Osteocyte (in vitro differentiated cells): ENCODE measurements at places on chromosomes 3 and 15. TPM values are rescaled to one million over a fixed set of nuclear protein-coding genes. Genes with fewer than 3 reads are reported as not detected.
A peak's percentile ranks its signal among the peaks of the same experiment; 100 is the strongest.

GRCh38 chr3:101853982-101854381 is 4.7 kb downstream of the NFKBIZ start:
- no peak overlapping the region for H3K4me3 ChIP-seq
- peaks cover 65% of the 10 kb centered on the region for H3K36me3 ChIP-seq
- H3K27ac ChIP-seq: no peak overlapping the region
- no peaks in the 10 kb centered on the region for H3K27me3 ChIP-seq

GRCh38 chr3:72462595-72463011 is 385.6 kb downstream of the SHQ1 start:
- H3K27ac ChIP-seq: no peak overlapping the region
- H3K4me1 ChIP-seq: peaks cover 2% of the 10 kb centered on the region
- no peak for DNase-seq

DNA sequence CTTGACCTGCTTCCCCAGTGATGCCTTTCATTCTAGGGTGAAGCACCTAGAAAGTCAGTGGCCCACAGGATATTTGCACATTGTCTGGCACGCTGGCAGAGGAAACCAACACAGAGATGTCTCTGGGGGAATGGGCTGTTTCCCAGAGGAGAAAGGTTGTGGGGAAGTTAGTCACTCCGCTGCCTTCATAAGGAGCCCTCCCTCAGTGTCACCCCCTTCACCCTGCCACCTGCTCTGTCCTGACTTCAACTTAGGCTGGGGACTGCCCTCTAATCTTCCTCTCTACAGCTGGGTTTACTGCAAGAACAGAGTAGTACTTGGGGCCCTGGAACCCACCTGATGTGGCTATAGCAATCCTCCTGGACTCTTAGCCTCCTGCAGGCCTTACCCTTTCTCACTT is 5.7 kb downstream of the KLHDC8B start:
- no peaks in the 10 kb centered on the region for H3K27me3 ChIP-seq
- peaks cover 20% of the 10 kb centered on the region for H3K4me1 ChIP-seq
- peaks cover 8% of the 10 kb centered on the region for H3K36me3 ChIP-seq
- DNase-seq: no peak
- no peak overlapping the region for H3K4me3 ChIP-seq
- no peak overlapping the region for H3K27ac ChIP-seq

DNA sequence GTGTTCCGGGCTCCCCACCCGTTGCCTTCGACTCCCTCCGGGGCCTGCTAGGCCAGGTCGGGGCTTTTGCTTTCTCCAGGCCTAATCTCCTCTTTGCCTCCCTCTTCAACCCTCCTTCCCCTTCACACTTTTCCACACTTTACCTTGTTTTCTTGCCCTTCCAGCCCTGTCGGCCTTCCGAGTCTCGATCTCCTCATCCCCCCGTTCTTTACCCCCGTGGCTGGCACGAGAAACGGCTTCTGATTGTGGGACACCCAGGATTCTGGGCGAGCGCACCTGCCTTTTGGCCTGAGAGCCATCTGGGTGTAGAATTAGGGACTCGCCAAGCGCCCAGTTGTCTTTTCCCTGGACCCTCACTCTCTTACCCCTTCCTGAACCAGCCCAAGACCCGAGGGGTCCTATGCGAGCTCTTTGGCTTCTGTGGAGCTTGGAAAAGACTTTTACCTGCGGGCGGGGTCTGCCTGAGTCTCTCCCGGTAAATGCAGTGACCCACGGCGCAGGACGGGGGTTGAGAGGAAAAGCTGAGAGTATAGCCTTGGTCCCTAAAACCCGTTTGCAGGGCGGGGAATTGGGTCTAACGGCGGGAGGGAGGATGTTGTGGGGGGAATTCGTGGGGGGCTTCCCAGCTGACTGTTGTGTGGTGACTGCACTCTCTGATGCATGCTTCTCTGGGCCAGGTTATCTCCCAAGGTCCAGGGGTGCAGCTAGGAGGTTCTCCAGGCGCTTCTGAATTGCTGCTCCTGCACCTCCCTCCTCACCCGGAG is 5.5 kb upstream of the ONECUT1 start:
- peaks cover 4% of the 10 kb centered on the region for H3K4me1 ChIP-seq
- no peaks in the 10 kb centered on the region for H3K36me3 ChIP-seq
- H3K4me3 ChIP-seq: no peak overlapping the region
- no peak overlapping the region for H3K27ac ChIP-seq
- DNase-seq: no peak
- H3K27me3 ChIP-seq: peaks cover 49% of the 10 kb centered on the region

GRCh38 chr3:37668431-37668817 is 193.3 kb upstream of the CTDSPL start:
- H3K36me3 ChIP-seq: no peaks in the 10 kb centered on the region
- H3K4me1 ChIP-seq: peaks cover 6% of the 10 kb centered on the region
- DNase-seq: no peak
- H3K27ac ChIP-seq: no peak overlapping the region
- H3K4me3 ChIP-seq: no peak overlapping the region

DNA sequence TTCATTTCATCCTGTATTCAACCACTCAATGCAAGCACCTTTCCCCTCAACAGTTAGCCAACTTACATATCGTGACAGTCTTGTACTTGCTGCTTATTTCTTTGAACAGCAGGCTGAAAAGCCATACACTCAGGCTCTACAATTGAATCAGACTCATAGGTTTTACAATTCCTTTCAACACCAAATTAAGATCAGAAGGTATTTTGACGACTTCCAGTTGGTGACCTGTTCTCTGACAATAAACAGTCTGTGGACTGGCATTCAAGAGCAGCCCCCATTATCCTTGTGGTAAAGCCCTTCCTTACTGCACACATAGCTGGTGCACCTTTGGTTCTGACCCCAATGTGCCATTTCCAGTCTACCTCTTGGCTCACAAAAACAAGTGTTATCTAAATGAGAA is 140.0 kb upstream of the MB21D2 start:
- H3K27me3 ChIP-seq: peaks cover 12% of the 10 kb centered on the region
- H3K36me3 ChIP-seq: no peaks in the 10 kb centered on the region
- H3K4me3 ChIP-seq: no peak overlapping the region
- H3K4me1 ChIP-seq: peaks cover 4% of the 10 kb centered on the region
- no peak overlapping the region for H3K27ac ChIP-seq

AMIGO3 gene
- total RNA-seq: not detected in 2 replicates

RFX7 gene
- 20.2 and 21.3 TPM in 2 replicates for total RNA-seq

GRCh38 chr3:12472000-12472610 is 12.2 kb upstream of the TSEN2 start:
- DNase-seq: no peak
- H3K27me3 ChIP-seq: no peaks in the 10 kb centered on the region

TMF1 gene
- 42.0 and 44.4 TPM in 2 replicates for total RNA-seq

PPIP5K1 gene
- total RNA-seq: 26.1 and 34.5 TPM in 2 replicates

DNA sequence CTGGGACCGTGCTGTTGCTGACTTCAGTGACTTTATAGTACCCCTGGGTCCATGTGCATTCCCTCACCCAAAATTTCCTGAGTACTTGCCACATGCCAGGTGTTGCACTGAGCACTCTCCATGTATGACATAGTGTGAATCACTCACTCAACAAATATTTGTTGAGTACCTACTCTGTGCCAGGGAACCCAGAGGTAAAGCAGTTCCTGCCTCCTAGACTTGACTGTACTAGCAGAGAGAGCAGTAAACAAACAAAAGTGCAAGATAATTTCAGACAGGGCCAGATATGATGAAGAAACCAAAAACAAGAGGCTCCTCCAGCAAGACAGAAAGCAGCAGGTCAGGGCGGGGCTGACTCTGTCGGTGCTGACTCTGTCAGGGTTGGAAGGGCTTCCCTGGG is 12.2 kb downstream of the TGM4 start:
- DNase-seq: no peak
- no peaks in the 10 kb centered on the region for H3K27me3 ChIP-seq
- no peak overlapping the region for H3K4me3 ChIP-seq
- H3K36me3 ChIP-seq: no peaks in the 10 kb centered on the region
- H3K4me1 ChIP-seq: peaks cover 51% of the 10 kb centered on the region
- H3K27ac ChIP-seq: no peak overlapping the region

DNA sequence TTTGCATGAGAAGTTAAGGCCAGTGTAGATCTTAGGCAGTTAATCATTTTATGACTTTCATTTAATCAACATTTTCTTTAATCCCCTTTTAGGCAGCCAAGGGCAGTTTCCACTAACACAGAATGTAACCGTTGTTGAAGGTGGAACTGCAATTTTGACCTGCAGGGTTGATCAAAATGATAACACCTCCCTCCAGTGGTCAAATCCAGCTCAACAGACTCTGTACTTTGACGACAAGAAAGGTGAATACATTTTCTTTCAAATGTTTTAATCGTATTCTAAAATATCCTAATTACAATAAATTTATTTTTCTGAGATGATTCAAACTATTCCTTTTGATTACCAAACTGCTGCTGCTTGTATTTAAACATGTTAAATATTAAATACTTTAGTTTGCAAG is 843.2 kb downstream of the CADM2 start:
- DNase-seq: no peak
- H3K27ac ChIP-seq: no peak overlapping the region
- H3K4me1 ChIP-seq: no peaks in the 10 kb centered on the region
- no peaks in the 10 kb centered on the region for H3K27me3 ChIP-seq
- H3K36me3 ChIP-seq: no peaks in the 10 kb centered on the region

DNA sequence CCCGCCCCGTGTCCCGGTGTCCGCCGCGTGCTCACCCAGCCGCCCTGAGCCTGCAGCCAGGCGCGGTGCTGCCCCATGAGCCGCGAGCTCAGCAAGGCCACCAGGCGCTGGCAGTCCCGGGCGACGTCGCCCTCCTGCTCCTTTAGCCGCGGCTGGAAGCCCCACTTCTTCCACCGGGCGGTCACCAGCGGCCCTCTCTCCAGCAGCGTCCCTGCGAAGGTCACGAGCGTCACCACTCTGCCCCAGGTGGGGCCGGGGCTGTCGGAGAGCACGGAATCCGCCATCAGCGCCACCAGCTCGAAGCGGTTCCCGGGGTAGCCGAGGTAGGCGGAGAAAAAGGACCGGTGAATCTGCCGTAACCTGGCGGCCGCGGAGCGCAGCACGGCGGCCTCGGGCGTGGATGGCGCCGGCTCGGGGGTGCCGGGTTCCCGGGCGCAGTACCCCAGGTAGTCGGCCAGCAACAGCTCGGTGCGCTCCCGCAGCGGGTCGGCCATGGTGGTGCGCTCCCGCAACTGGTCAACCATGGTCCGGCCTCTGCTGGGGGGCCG is 298 bp downstream of the BCL2L10 start:
- DNase-seq: peak; percentile 84
- peaks cover 13% of the 10 kb centered on the region for H3K4me1 ChIP-seq
- no peaks in the 10 kb centered on the region for H3K36me3 ChIP-seq
- peaks cover 11% of the 10 kb centered on the region for H3K27me3 ChIP-seq

DNA sequence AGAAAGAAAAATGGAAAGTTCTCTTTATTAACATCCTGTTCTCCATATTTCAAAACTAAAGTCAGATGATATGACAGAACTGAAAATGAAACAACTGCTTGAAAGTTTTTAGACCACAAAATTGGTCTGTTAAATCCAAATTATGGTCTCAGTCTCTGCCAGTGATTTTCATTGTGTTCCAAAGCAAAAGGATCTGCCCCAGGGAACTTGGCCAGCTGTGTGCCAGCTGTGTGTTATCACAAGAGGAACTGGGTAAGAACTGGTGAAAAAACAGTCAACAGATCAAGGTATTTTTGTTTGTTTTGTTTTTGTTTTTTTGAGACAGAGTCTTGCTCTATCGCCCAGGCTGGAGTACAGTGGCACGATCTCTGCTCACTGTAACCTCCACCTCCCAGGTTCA is 323.3 kb downstream of the CTNNB1 start:
- H3K4me1 ChIP-seq: no peaks in the 10 kb centered on the region
- no peak overlapping the region for H3K27ac ChIP-seq
- peaks cover 6% of the 10 kb centered on the region for H3K27me3 ChIP-seq
- DNase-seq: no peak
- no peaks in the 10 kb centered on the region for H3K36me3 ChIP-seq

- no peak overlapping the region for H3K27ac ChIP-seq
- H3K27me3 ChIP-seq: peaks cover 3% of the 10 kb centered on the region
- H3K4me1 ChIP-seq: no peaks in the 10 kb centered on the region
- H3K36me3 ChIP-seq: no peaks in the 10 kb centered on the region
- no peak for DNase-seq
Measured at GRCh38 chr15:93570527-93570926, 481.5 kb upstream of the RGMA start.

EIF4E3 gene
- total RNA-seq: 7.7 TPM in 2 replicates

DNA sequence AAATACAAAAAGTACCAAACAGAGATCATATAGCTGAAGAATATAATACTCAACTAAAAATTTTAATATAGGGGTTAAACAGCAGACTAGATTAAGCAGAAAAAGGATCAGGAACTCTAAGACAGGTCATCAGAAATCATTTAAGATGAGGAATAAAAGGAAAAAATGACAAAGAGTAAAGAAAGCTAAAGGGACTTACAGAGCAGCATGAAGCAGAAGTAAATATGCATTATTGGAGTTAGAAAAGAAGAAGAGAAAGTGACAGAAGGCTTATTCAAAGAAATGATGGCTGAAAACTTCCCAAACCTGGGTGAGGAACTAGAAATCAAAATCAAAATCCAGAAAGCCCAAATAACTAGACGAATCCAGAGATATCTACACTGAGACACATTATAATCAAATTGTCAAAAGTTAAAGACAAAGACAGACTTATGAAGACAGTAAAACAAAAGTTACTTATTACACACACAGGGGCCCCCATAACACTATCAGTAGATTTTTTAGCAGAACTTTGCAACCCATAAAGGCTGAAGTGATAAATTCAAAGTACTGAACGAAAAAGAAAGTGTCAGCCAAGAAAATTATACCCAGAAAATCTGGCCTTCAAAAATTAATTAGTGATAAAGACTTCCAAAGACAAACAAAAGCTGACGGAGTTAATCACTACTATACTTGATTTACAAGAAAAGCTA is 95.6 kb downstream of the SCAPER start:
- H3K27ac ChIP-seq: no peak overlapping the region
- DNase-seq: no peak
- H3K36me3 ChIP-seq: peaks cover 5% of the 10 kb centered on the region
- peaks cover 4% of the 10 kb centered on the region for H3K4me1 ChIP-seq
- no peak overlapping the region for H3K4me3 ChIP-seq

GRCh38 chr15:60044636-60045270 is 40.6 kb downstream of the FOXB1 start:
- H3K27me3 ChIP-seq: peaks cover 30% of the 10 kb centered on the region
- no peaks in the 10 kb centered on the region for H3K36me3 ChIP-seq
- no peak overlapping the region for H3K4me3 ChIP-seq
- H3K4me1 ChIP-seq: no peaks in the 10 kb centered on the region
- H3K27ac ChIP-seq: no peak overlapping the region
- no peak for DNase-seq

GRCh38 chr3:72004749-72005292 is 219.9 kb upstream of the PROK2 start:
- peaks cover 48% of the 10 kb centered on the region for H3K27me3 ChIP-seq
- H3K36me3 ChIP-seq: no peaks in the 10 kb centered on the region
- H3K4me3 ChIP-seq: no peak overlapping the region
- DNase-seq: no peak
- H3K4me1 ChIP-seq: no peaks in the 10 kb centered on the region

GUCA1C gene
- total RNA-seq: not detected in 2 replicates

- peaks cover 20% of the 10 kb centered on the region for H3K4me1 ChIP-seq
- H3K27ac ChIP-seq: no peak overlapping the region
- no peak overlapping the region for H3K4me3 ChIP-seq
- H3K27me3 ChIP-seq: no peaks in the 10 kb centered on the region
- DNase-seq: no peak
Measured at GRCh38 chr15:71050461-71050860, 64.8 kb upstream of the THSD4 start.

GRCh38 chr3:194275721-194276120 is 75.4 kb downstream of the CPN2 start:
- H3K36me3 ChIP-seq: no peaks in the 10 kb centered on the region
- DNase-seq: no peak
- H3K27ac ChIP-seq: no peak overlapping the region
